ENCODE measurements at places on chromosomes 11 and 22.

DNA sequence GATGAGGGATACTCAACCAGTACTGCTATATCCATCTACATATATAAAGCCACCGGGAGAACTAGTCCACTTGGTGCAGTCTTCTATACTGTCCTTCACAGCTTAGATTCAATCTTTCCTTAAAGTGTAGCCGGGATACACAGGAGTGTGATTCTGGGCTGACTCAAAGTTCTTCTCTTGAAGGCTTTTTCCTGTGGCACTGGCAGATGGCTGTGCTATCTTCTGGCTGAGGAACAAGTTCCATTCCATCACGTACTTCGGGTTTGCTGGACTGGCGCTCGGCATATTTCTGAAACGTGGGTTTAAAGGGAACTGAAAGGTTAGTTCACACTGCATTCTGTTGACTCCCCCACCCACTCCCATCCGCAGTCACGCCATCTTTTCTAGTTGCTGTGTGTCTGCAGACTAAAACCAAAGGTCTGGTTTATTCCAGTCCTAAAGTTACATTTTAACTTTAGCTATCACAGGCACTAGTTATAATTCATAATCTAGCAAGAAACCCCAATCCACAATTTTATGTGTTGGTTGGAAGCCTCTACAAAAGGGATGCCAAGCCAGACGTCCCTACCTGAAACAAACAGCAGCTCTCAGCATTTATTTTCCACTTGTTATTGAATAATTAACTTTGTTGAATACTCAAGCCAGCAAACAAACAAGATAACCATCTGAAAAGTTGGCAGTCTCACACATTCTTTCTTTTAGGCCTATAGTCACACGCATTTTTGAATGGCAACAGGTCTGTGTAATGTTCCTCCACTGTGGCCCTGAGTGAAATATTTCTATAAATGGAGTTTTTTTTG is 7.5 kb upstream of the C11orf65 start:
- DNase-seq = no peak

GRCh38 chr11:80873310-80873999 is 1432.6 kb upstream of the TENM4 start:
- DNase-seq = no peak

- no peak for DNase-seq
Measured at GRCh38 chr11:110251836-110252235, 44.6 kb downstream of the RDX start.

DNA sequence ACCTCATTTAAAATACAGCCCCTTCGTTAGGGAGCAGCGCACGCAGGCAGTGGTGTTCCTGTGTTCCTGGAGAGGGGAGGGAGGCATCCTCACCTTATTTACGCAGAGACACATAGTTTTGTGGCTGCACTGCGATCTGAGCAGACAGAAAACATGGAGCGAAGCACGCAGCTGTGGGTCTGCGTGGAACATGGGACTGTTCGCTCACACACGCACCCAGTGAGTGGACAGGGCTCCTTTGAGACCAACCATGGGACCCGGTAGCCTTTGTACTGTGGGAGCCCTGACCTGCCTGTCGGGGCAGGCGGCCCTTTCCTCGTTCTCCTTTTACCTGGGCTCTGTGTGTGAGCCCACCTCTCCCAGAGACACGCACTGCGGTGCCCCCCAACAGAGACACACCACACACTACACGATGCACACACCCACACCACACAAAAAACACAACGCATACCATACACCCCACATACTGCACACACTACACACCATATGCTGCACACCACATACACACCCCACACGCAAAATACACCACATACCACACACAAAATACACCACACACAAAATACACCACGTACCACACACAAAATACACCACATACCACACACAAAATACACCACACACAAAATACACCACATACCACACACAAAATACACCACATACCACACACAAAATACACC is 1245.7 kb downstream of the BRD1 start:
- DNase-seq = no peak

DNA sequence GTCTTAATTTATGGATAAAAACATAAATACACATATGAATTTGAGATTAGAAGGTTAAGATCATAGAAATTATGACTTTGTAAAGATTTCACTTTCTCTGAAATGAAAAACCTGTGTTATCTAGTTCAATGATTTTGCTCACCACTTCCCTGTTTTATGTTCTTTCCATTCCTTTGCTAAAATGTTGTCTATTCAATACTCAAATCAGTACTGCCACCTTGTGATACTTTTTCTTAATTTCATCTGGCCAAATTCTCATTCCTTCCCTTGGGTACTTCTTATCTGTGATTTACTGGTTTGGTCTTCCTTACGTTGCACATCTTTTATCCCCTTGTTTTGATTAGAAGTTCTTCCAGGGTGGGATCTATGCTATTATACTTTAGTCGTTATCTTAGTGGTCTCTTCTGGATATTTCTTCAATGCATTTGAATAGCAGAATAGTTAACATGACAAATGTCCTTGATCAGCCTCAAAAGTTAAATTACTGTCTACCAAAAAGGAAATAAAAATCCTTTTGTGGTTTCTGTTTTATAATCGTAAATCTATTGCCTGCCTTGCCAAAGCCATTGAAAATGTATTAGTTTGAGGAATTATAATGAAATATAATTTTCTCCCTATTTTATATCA is 197.0 kb downstream of the PGR start:
- no peak for DNase-seq

All from stimulated activated CD8-positive, alpha-beta memory T cell treated with anti-CD3 and anti-CD28 coated beads, Interleukin-2, amount 100 ng/mL, for 48 hours (primary cell).